ENCODE measurements at places on chromosomes 5 and 9.

- DNase-seq = no peak
Measured at GRCh38 chr9:85425153-85425611, 316.6 kb downstream of the AGTPBP1 start.

DNA sequence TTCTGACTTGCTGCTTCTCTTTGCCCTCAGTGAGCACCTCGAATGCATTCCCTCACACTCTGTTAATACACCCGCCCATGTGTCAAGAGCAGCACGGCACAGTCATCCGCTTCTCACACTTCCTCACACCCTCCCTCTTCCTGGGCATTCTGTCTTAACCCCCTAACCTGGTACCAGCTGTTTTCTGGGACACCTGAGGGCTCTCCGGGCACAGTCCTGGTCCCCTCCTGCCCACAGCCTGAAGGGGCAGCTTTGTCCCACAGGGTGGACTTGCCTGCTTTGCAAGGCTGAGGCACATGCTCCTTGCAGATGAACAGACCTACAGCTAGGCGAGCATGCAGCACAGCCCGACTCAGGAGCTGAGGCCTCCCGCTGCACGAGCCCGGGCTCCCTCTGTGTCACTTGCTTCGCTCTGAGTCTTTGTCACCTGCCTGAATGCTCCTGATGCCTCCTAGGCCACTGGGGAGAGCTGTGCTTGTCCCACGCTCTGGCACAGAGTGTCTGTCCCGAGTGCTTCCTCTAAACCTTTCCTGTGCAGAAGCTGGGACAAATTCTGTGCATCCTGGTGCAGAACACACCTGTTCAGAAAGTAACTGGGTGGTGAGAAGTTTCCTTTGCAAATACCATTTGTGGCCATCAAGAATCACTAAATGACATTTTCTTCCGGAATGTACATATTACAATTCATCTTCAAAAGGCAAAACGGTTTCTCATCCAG lies 47.8 kb downstream of the AHRR start:
- no peak for DNase-seq

- DNase-seq = no peak
Measured at GRCh38 chr9:13628526-13628925, 349.0 kb upstream of the MPDZ start.

- no peak for DNase-seq
Measured at GRCh38 chr9:71681708-71682272, 86.5 kb downstream of the CEMIP2 start.

DNA sequence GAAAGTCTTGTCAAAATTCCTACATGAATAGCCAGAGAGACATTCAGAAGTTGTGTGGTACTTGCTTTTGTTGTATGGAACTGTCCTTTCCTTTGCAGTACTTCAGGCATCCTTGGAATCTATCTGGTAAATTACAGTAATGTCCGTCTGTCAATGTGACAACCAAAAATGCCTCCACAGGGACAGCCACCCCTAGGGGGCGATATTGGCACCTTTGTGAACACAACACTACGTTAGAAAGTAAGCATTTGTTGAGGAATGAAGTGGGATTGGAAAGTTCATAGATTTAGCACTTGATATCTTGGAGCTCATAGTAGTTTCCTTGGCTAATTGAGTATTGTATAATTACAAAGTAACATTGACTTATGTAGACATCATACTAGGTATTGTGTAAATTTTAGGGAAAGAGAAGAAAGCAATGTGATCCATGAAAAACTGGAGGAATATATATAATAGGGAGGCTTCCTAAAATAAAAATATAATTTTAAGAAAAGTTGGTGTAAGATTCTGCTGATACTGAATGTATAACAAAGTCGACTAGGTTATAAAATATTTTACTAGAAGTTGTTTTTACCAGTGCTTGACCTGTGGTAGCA lies 32.7 kb downstream of the TMEFF1 start:
- peak; percentile 18 for DNase-seq

DNA sequence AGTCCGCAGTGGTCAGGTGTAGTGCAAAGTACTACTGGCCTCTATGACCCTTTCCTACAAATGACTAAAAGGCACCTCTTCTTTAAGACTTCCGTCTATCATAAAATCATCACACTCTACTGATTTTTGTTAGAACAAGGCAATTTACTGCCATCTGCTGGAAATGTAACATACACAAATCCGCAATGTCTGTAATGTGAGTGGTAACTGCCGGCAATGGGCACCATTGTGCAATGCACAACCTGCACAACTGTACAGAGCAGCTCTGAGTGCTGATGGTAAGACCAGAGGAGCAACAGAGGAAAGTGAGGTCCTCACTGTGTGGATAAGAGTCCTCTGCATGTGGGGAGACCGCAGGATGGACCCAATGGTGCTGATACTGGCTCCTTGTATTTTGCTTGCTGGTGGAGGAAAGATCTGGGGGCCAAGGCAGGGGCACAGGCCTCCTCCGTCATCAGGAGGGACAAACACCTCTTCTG lies 103.7 kb downstream of the ATPSCKMT start:
- no peak for DNase-seq

GRCh38 chr5:116778651-116779280 lies 204.1 kb upstream of the SEMA6A start:
- DNase-seq = no peak

- no peak for DNase-seq
Measured at GRCh38 chr5:167633931-167634341, 657.5 kb upstream of the WWC1 start.

DNA sequence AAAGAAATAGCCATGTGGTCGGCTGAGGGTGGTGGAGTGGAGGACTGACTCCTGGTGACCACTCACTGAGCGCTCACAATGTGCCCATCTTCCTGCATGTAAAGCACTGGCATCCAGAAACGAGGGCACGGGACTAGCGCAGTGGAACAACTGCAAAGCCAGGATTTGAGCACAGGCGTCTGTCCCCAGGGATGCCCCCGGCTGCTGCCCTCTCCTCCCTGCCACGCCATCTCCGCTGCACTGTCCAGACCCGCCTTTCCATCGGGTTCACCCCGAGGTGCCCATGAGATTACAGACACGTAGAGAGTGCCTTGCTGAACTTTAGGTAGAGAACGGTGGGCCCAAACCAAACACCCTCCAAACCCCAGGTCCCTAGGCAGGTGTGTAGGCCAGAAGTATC lies 44.7 kb downstream of the PRRT1B start:
- DNase-seq = no peak

DNA sequence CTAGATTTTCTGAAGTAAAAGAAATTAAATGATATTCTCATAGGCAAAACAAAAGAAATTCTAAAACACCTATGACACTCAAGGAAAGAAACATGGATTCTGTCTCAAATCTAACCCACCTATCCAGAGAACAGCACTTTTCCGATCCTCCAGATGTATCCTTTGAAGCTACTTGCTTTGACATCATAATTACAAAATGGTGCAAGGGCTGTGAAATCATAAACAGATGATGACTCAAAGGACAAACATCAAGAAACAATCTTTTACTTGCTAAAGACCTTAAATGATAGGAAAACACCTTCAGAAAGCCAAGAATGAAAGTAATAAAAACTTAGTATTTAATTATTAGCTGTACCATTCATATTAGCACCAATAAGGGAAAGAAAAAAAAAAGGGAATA lies 202.6 kb downstream of the DENND1A start:
- DNase-seq = no peak

DNA sequence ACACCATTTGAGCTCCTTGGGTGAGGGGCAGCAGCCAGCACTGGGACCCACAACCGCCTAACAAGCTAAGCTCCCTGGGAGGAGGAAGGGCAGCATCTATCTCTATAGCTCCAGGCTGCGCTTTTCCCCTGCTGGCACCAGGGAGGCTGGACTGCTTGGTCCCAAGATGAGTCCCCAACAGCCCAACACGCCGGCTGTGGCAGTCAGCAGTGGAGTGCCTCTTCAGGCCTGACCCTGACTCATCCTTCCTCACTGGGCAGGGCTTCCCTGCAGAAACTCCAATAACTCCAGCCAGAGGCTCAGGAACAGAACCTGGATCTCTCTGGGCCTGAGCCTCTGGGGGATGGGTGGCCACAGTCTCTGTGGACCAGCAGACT lies 113.7 kb upstream of the ADAMTS16 start:
- no peak for DNase-seq

DNA sequence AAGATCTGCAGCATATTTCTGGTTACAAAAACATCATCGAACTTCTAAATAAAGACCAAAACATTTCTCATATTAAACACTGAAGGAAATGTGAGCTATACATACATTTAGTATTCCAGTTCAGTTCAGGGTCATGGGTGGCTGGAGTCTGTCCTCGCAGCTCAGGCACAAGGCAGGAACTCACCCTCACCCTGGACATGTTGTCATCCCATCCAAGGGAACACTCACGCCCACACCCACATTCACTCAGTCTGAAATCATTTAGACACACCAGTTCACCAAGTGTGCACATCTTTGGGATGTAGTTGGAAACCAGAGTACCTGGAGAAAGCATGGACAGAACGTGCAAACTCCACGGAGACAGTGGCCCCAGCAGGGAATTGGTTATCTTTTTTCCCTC lies 481.0 kb downstream of the RASEF start:
- DNase-seq = no peak

GRCh38 chr5:95918421-95919006 lies 43.1 kb downstream of the ELL2 start:
- DNase-seq = no peak

- DNase-seq = no peak
Measured at GRCh38 chr5:33592245-33592644, 151.5 kb downstream of the TARS1 start.

GRCh38 chr5:154788212-154788611 lies 33.0 kb downstream of the LARP1 start:
- DNase-seq = no peak

- no peak for DNase-seq
Measured at GRCh38 chr5:108206707-108207106, 175.2 kb downstream of the FBXL17 start.

DNA sequence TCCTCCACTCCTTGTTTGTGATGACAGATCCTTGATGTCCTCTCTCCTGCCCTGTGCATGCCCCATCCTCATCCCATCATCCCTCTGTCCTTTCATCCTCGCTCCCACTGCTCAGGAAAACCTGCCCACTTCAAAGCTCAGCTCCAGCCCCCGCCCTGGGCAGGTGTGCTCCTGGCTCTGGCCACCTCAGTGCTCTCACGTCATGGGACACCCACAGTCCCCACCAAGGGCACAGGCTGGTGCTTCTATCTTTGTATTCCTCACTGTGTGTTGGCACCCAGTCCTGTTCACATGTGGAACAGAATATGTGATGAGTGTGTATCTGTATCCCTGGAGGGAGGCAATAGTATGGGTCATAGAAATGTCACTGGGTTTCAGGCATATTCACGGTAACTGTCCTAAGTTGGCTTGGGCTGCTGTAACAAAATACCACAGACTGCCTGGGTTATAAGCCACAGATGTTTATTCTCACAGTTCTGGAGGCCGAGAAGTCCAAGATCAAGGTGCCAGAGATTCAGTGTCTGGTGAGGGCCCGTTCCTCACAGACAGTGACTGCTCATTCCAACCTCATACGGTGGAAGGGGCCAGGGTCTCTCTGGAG lies 13.5 kb downstream of the GFPT2 start:
- no peak for DNase-seq

DNA sequence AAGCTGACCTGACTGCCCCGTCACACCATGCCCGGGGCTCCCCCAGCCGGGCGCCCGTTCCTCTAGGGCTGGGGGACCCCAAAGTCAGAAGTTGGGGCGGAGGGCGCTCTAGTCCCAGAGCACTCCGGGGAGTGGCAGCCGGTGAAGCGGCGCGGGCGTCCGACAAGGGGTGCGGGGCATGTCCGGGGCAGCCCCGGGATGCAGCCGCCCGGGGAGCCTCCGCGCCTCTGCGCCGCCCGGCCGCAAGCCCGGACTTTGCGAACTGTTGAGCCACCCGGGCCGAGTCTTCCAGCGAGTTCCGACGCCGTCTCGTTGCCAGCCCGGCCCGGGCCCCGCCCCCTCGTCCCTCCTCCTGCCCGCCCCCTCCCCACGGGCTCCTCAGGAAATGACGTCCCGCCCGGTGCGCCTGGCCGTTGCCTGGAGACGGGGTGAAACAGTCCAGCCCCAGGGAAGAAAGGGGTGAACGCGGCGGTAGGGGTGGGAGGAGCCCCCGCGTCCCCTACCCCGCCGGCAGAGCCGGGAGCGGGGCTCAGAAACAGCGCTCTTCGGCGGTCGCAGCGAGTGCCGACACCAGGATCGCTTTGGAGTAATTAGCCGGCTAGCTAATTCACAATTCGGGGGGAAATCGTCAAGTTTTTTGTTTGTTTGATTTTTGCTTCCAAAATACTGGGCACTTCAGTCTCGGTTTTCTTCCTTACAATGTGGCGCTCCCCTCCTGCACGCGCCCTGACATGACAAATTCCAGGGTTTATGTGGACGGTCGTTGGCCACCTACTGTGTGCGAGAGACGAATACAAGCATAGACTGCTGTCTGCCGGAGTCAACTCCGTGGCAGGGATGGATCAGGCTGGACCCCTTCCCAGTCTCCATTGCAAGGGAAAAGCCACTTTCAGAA lies at the start of gene WHRN:
Gene WHRN (minus strand): TSS at position 287 of the 895 bp plus-strand sequence. CDS start 672 bp downstream, outside the sequence.
- peak; percentile 93 for DNase-seq

DNA sequence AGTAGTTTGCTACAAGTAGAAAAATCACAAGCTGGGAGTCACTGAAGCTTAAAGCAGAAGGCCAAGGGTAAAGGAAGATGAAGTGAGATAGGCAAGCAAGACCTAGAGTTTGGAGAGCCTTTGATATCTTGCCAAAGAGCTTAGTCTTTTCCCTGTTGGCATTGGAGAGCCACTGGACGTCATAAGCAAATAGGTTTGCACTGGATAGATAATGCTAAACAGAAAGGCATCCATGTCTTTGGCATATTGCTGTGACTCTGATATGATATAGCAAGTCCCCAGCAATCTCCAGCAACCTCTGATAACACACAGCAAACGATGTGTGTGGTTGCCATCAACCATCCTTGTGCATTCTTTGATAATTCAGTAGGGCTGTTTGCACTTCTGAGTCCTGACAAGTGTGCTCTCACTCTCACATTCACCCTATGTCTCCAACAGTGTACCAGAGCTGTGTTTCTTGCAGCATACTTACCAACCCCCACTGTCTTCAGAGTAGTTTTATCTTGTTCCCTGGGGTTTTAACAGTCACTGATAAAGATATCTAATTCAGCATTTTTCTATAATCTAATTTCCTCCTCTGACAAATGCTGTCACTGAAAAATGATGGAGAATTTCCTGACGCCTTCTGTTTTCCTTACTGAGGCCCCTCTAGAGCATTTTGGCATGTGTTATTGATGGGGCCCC lies 16.9 kb upstream of the FREM1 start:
- DNase-seq = no peak

DNA sequence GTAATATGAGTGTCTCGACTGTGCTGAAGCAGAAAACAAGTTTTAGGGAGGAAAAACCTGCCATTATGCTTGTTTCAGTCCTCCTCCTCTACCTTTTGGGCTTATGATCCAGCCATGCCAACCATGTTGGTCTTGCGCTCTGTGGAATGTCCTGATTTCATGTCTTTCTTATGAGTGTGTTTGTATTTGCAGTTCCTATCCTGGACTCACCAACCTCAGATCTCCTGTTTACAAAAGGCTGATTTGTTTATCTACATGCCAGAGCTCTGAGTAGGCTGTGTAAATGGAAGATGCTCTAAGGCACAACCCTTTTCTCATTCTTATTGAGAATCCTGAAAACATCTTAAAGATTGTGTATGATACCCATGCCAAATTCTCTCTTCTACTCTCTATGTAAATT lies 138.6 kb downstream of the ARHGEF28 start:
- no peak for DNase-seq

Data from naive B cell (primary cell).